Stimulated activated CD8-positive, alpha-beta memory T cell treated with anti-CD3 and anti-CD28 coated beads, Interleukin-7, amount 100 ng/mL, for 1 hour (primary cell): ENCODE measurements at places on chromosomes 7 and 10.

GRCh38 chr7:103718482-103719061, 270.9 kb downstream of the RELN start:
- no peak for DNase-seq

- DNase-seq = peak; percentile 20
Measured at GRCh38 chr7:55309040-55309991, 55.8 kb upstream of the LANCL2 start.

DNA sequence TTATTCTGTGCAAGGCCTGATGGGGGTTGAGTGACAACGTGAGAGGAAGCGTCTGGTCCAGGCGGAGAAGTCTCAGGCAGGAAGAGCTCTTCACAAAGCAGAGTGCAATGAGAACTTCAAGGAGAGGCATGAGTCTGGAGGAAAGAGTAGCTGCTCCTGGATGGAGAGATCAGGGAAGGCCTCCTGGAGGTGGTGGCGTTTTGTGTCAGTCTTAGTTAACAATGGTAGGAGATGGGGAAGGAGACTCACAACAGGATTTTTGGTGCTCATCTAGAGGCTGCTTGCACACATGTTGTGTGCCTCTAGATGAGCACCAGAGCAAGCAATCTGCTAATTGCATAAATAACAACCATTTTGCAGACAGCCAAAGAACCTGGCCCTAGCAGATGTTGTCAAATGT, 442.8 kb upstream of the PODXL start:
- DNase-seq = no peak

DNA sequence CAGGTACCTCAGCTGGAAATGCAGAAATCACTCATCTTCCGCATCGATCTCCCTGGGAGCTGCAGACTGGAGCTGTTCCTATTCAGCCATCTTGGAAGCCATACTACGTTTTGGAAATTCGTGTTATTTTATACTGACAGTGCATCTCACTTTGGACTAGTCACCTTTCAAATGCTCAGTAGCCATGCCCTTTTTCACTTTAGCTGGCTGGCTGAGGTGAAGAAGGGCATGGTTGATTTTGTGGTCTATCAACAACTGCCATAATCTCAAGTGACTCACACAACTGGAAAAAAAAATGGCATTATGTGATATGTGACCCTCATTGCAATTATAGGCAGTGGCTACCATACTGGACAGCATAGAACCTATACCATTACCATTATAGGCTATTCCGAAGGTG, 100.5 kb downstream of the CCDC71L start:
- no peak for DNase-seq

DNA sequence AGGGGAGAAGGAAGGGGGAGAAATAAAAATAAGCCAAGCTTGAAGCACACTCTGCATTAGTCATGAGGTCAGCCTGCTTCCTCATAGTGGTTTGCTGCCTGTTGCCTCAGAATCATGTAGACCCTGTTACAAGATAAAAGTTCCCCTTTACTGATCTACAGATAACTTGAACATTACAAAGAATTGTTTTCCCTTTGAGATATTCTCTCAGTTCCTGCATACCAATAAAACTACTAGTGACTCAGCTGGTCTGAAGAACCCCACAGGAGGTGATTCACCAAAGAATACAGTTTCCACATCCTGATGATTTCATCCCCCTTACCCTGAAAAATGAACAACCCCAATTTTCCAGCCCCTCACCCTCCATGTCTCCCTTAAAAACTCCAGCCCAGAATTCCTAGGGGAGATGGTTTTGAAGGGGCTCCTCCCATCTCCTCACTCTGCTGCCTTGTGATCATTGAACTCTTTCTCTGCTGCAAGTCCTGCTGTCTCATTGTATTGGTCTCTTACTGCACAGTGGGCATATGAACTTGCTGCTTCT, 31.5 kb upstream of the NRP1 start:
- no peak for DNase-seq

- DNase-seq = no peak
Measured at GRCh38 chr7:139108266-139109187, 993 bp downstream of the ZC3HAV1 start.
